ENCODE measurements at places on chromosomes 12 and 14.

- no peak for DNase-seq
These were observed 7.3 kb upstream of the FAM222A start for GRCh38 chr12:109706398-109706746.

- no peak for DNase-seq
These were observed 204.3 kb upstream of the FRMD6 start for GRCh38 chr14:51447411-51447810.

DNA sequence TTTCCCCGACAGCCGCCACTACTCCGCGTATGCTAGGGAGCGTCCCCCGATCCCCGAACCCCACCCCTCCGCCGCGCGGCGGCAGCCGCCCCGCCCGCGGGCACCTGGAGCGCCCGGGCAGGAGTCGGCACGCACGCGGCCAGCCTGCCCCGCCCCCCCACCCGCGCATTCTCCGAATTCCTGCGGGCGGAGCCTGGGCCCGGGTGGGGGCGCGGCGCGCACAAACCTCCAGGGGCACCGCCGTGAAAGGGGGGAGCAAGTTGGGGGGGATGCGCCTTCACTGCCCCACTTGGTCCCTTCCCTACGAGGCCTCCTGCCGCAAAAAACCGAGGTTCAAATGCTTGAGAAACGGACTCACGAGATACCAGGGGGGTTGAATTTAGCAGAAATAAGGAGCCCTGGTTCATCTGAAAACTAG lies 1.7 kb downstream of the AJUBA start:
- DNase-seq, result no peak

- DNase-seq, result no peak
These were observed 359.9 kb downstream of the NRXN3 start for GRCh38 chr14:78530078-78530477.

GRCh38 chr12:52247622-52248540 lies 14.8 kb downstream of the KRT7 start:
- no peak for DNase-seq
